ENCODE measurements at places on chromosomes 16 and 17. TPM values are rescaled to one million over a fixed set of nuclear protein-coding genes. Genes with fewer than 3 reads are reported as not detected.
A peak's percentile ranks its signal among the peaks of the same experiment; 100 is the strongest.

GRCh38 chr17:64099543-64099942 lies 30.4 kb downstream of the ERN1 start:
- no peak for DNase-seq

- no peak for DNase-seq
Observed at GRCh38 chr16:60755907-60756306, 1280.3 kb downstream of the CDH8 start.

Gene LLGL2
- not detected for total RNA-seq

DNA sequence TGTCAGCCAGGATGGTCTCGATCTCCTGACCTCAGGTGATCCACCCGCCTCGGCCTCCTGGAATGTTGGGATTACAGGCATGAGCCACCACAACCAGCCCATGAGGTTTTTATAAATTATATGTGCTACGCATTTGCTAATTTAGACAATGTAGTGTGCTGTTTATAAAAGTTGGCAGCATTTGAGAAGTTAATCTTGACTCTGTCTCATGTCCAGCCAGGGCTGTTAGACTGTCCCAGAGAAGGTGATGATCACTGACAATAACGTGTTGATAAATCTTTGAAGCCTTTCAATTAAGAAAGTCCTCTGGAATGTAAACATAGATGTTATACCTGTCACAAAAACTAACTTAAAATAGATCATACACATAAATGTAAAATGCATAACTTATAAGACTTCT lies 82.0 kb downstream of the PPM1E start:
- no peak for DNase-seq

GRCh38 chr17:76432712-76433336 lies 20.1 kb downstream of the UBE2O start:
- DNase-seq: peak; percentile 52

DNA sequence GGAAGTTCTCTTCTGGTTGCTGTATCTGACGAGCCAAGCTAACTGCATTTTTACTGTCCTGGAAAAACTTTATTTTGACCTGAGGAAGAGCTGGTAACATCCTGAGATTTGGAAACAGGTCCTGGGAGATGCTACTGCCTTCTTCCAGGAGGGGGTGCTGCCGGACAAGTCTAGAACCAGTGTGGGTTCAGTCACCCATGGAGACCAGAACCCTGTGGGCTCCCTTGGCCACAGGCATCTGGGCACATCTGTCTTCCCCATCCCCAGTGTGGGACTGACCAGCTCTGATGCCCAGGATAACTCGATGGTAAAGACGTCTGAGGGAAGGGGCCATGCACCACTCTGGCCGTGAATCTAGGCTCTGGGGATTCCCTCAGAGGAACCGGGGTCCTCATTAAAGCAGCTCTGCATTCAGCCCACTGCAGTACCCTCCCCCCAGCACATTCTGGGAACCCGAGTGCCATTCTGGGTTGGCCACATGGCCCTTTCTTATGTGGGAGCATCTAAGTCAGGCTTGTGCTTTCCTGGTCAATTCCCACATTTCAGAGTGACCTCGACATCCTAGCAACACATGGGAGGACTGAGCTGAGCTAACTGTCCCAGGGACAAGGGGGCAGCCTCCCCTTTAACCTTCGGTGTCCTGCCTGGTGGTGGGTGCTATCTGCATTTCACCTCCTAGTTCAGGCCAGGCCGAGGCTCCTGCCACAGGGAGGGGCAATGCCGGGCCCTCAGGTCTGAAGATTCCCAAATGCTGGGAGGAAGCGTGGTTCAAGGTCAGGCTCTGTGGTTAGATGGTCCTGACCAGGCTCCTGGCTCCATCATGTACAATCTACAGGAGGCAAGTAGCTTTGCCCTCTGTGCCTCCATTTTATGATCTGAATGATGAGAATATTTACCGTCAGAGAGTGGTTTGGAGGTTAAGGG lies 6.4 kb downstream of the C16orf86 start:
- DNase-seq: peak; percentile 87

DNA sequence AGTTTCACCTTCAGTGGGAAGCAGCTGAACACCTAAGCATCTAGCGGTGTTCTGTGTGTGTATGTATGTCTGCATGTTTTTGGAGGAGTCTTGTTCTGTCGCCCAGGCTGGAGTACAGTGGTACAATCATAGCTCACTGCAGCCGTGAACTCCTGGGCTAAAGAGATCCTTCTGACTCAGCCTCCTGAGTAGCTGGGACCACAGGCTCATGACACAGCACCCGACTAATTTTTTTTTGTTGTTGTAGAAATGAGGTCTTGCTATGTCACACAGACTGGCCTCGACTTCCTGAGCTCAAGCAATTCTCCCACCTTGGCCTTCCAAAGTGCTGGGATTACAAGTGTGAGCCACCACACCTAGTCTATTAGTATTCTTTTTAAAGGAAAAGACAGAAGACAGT lies 30.2 kb upstream of the FAAP100 start:
- peak; percentile 88 for DNase-seq

DNA sequence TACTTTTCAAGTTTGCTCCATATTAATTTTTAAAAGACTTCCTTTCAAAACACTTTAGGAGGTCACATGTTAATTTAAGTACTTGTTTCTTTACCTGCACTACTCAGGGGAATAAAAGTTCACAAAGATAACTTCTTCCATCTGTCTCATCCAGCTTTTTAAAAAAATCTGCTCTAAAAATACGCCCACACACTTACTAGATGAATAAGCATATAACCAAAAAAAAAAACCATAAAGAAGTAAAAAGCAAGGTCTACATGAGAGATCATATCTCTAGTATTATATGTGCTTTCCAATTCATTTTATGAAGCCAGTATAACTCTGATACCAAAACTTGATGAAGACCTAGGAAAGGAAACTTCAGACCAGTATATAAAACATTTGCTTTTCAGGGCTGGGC lies 17.2 kb downstream of the SKAP1 start:
- DNase-seq: peak; percentile 48

- no peak for DNase-seq
Observed at GRCh38 chr17:75650874-75651273, 16.1 kb downstream of the RECQL5 start.

DNA sequence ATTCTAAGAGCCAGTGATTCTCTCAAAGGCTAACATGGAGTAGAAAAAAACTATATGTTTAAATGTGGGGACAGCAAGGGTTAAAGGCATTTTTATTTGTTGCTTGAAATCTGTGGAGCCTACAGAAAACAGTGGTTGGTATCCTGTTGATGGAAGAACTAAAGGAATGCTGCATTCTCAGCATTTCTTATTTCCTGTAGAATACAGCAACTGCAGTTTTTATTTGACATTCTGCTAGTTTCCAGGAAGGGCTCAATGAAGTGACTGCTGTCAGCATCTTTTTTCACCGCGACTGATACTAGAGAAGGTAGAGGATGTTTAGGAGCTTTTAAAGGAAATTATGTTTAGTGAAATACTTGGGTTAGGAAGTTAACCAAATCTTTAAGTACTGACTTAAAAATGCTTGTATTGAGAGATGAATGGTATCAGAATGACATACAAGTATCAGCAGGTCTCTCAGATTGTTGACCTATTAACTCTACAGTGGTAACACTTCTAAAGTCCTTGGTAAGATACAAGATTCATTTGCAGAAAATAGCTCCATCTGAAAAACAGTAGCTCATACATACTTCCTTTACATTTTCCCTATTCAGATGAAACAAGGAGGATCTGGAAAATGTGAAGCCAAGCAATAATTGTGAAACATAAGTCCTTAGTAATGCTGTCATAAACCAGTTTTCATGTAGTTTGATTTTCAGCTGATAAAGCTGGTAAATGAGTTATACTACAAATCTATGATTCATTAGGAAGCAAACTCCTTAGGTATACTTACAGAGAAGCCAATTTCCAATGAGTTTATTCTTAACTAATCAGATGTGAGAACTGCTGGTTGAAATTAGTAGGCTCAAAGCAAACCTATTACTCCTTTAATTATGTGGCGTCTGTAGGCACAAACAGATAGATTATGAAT lies 15.2 kb downstream of the CLTC start:
- DNase-seq: peak; percentile 61

DNA sequence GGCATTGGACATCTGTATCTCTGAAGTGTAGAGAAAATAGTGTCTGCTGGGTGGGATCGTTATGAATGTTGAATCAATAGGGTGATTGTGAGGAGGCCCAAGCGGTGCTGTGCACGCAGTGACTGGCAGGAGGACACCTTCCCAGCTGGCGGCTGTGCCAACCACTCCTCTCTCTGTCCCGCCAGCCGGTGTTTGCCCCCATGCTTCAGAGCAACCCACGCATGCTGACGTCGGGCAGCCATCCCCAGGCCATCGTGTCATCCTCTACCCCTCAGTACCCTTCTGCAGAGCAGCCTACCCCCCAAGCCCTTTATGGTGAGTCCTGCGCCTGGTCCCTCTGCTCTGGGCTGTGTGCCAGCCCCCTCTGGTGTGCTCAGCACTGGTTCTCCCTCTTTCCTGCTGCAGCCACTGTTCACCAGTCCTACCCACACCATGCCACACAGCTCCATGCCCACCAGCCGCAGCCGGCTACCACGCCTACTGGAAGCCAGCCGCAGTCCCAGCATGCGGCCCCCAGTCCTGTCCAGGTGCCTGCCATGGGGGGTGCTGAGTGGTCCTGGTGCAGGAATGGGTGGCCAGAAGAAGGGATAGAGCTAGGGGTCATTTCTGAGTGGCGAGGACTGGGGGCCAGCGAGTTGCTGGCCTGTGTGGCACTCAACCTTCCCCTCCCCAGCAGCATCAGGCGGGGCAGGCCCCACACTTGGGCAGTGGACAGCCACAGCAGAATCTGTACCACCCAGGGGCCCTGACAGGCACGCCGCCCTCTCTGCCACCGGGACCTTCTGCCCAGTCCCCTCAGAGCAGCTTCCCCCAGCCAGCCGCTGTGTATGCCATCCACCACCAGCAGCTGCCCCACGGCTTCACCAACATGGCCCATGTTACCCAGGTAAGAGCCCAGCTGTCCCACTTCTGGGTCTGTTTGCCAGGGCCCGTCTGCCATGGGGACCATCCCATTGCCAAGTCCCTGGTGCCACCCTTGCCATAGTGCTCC lies 11.0 kb downstream of the TUFM start:
- no peak for DNase-seq

DNA sequence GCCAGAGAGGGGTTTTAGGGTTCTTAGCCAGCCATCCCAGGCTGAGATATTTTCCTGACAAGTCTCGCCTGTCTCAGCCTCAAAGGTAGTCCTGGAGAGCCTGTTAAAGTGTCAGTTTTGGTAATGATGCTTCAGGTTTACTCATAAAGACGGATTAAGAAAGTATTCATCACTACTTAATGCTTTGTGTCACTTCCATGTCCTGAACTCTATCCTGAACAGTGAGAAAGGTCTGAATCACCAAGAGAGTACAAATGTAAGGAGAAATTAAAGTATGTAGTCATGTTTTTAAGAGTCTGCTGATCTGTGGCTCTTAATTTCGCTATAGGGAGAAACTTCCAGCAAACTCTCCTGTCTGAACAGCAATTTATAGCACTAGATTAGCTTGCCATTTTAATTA lies 14.0 kb downstream of the RPGRIP1L start:
- peak; percentile 63 for DNase-seq

Gene IL4R
- 18.5 TPM for total RNA-seq

DNA sequence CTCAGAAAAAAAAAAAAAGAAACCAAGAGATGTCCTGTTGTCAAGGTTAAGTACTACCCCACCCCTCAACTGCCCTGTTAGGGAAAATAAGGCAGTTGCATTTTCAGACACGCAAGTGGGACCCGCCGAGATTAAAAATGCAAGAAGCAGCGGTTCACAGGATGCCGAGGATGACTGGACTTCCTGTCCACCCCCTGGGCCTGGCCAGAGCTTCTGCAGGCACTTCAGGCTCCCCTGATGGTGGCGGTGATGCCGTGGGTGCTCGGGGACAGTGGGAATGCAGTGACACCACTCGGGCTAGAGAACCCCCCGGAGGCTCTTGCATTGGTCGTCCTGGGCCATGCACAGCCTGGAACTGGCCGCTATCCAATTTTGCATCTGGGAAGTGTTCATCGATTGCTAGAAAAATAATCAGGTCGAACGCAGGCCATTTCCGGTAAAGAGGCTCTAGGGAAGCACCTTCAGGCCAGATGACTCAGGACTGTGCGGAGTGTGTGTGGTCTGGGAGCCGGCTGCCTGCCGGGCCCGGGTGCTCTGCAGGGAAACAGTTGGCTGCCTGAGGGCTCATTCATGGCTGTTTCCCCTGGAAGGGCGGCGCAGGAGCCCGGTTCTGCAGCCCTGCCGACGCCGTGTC lies 13.4 kb upstream of the CRISPLD2 start:
- DNase-seq: peak; percentile 88

DNA sequence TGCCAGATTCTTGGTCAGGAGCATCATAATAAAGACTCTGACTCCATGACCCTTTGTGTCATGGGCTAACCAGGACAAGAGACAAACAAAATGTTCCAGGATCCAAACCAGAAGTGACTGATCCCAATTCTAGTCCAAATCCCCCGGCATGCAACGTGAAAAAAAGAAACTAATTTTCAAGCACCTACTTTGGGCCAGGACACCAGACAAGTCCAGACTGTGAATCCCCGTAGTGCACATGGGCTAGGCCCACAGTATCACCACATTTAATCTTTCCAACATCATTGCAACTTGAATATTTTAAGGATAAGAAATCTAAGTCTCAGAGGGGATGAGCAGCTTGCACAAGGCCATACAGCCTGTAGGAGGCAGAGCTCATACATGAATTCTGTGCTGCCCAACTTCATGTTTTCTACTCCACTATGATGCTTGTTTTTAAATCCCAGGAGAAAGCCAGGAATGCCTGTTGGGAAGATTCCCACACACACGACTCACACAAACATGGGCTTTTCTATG lies 365.7 kb downstream of the NPIPA8 start:
- peak; percentile 2 for DNase-seq

DNA sequence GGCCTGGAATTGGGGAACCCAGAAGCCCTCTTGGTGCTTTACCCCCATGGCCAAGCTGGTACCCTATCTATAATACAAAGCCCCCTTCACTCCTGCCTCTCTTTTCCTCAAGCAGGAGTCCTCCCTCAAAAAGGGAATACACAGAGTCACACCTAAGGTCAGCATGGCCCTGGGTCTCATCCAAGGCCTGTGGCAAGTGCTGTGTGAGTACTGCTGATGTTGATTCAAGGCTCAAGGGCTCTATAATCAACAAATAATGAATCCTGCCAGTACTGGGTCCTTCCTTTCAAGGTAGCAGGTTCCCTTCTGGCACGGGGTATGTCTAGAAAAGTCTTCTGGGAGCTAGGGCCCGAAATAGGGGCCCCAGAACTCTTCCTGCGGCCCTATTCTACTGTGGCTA lies 187.3 kb downstream of the CYB561 start:
- no peak for DNase-seq

Gene KRT33B
- total RNA-seq: 0.25 TPM

- no peak for DNase-seq
Observed at GRCh38 chr17:2057760-2058585, 3.1 kb downstream of the HIC1 start.

DNA sequence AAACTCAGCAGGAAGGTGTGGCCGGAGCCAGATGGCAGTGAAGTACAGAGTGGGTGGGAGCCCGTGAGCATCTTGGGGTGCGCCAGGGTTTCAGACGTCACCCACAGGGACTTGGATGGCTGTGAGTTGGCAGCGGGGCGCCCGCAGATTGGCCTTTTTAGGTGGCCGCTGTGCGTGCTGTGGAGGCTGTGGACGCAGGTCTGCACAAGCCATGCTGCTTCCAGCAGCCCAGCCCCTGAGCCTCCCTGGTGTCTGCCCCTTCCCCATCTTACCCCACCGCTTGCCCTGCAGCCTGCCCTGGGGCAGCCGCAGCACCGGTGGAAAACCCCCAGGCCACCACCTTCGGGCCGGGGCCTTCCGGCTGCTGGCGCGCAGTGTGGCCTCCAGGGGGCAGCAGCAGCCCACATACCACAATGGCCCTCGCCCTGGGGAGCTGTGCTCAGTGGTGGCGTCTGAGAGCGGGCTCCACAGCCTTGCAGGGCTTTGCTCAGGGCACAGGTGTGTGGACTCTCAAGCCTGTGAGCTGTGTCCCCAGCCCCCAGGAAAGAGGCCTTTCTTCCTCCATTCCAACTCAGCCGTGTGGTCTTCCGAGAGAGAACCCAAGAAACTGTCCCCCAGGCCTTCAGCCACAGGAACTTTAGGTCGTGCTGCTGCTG lies 11.8 kb downstream of the ENDOV start:
- peak; percentile 83 for DNase-seq

Data from GM23248 (cell line).